ENCODE measurements at places on chromosomes 2 and 18.

DNA sequence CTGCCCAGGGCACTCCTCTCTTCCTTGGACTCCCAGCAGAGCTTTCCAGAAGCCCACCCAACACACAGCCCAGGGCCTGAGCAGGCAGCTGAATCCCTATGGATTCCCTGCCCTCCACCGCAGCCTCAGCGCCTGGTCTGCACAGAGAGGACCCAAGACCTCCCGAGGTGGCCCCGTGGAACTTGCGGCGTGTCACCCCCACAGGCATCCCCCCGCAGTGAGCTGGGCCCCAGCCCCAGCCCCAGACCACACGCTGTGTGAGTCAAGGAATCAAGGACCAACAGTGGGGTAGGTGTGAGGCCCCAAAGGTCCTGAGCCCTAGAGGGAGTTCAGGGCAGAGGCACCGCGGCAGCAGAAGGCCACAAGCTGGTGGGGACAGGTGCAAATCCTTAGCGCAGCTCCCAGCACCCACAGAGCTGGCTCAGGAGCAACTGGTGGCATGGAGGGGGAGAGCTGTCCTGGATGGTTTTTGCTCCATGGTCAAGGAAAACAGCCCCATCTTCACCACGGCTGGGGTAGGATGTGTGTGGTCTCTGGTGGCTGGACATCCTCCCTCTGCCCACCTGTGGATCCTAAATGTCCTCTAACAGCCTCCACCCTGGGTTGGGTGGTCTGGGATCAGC lies 8.5 kb downstream of the HS6ST1 start:
- H3K27me3 ChIP-seq, result no peaks in the 10 kb centered on the region
- peak; percentile 25 for DNase-seq
- H3K4me3 ChIP-seq, result no peak overlapping the region
- no peak overlapping the region for H3K27ac ChIP-seq

GRCh38 chr2:214593727-214594126 lies 182.9 kb downstream of the VWC2L start:
- H3K4me1 ChIP-seq, result no peaks in the 10 kb centered on the region
- DNase-seq, result no peak
- no peak overlapping the region for H3K27ac ChIP-seq
- H3K36me3 ChIP-seq, result no peaks in the 10 kb centered on the region

- H3K4me1 ChIP-seq, result peaks cover 63% of the 10 kb centered on the region
- peak; percentile 89 for DNase-seq
- H3K4me3 ChIP-seq, result peak overlapping the region; percentile 79
- peaks cover 22% of the 10 kb centered on the region for H3K27me3 ChIP-seq
Observed at GRCh38 chr2:230944123-230944653, 19.1 kb upstream of the GPR55 start.

- no peaks in the 10 kb centered on the region for H3K36me3 ChIP-seq
- peak; percentile 28 for DNase-seq
- no peak overlapping the region for H3K4me3 ChIP-seq
- peaks cover 13% of the 10 kb centered on the region for H3K4me1 ChIP-seq
- no peaks in the 10 kb centered on the region for H3K27me3 ChIP-seq
Observed at GRCh38 chr18:49020621-49021021, 69.9 kb upstream of the SMAD7 start.

DNA sequence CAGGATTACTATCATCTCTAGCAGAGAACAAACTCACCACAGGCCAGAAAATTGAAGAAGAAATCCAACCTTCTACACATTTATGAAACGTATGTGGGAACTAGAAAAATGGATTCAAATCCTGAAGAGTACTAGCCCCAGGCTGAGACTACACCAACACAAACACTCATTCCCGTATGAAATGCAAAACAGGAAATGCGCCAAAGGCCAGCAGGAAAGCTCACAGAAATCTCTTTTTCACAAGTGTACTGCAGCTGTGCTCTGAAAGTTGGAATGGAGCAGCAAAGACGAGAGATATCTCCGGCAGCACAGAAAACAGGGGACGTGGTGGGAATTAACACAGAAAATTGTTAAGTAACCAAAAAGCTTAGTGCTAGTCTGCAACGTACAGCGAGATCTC lies 913.5 kb downstream of the TDRD15 start:
- no peaks in the 10 kb centered on the region for H3K4me1 ChIP-seq
- no peaks in the 10 kb centered on the region for H3K27me3 ChIP-seq
